Right forelimb (tissue), 1 donor: ENCODE measurements at places on chromosomes 3 and 15.

DNA sequence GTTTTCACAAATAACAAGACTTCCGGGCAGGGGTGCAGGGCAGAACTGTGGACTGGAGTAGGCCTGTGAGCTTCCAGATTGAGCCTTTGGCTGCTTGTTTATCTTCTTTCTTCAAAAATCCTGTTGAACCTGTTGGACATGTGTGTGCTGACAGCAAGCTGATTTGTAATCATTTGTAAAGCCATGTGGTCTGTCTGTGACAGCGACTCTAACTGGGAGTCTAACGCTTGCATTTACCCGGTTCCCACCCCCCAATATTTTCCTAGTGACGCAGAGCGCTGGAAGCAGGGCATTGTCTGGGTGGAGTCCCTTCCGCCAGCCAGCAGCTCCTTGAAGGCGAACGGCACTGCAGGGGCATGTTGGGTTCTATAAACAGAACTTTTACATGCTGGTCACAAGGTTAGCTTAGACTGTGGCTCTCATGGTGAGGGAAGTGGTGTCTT, 85.7 kb upstream of the MYZAP start:
- DNase-seq = no peak

DNA sequence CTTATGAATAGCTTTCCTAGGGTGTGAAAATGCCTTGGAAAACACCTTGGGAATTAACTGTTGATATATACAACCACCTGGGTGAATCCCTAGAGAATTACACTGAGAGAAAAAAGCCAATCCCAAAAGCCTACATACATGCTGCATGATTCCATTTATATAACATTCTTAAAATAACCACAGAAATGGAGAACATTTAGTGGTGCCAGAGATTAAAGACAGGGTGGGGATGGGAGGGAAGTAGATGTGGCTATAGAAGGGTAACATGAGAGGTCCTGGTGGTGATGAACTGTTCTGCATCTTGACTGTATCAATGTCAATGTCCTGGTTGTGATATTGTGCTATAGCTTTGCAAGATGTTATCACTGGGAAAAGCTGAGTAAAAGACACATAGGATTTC, 291.0 kb downstream of the CLSTN2 start:
- no peak for DNase-seq

- no peak for DNase-seq
Observed at GRCh38 chr15:85335193-85335942, 45.0 kb upstream of the AKAP13 start.

DNA sequence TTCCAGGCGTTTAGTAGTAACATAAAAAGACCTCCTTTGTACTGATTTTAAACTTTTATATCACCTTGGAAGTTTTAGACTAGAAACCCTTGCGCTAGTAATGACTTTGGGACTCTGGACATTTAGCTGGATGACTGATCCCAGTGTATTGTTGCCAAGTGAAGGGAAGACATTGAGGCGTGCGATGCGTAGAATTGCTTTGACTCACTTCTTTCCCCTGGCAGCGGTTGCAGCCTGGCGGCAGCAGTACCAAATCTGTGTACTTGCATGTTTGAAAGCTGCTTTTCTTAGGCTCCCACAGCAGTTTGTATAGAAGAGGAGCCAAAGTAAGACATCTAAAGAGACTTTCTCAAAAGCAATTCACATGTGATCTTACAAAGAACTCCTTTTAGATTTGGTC, 151.6 kb downstream of the BBX start:
- no peak for DNase-seq

- peak; percentile 96 for DNase-seq
Observed at GRCh38 chr15:70605606-70606410, 157.6 kb downstream of the UACA start.

- no peak for DNase-seq
Observed at GRCh38 chr15:40744815-40745152, 10.3 kb downstream of the RMDN3 start.

DNA sequence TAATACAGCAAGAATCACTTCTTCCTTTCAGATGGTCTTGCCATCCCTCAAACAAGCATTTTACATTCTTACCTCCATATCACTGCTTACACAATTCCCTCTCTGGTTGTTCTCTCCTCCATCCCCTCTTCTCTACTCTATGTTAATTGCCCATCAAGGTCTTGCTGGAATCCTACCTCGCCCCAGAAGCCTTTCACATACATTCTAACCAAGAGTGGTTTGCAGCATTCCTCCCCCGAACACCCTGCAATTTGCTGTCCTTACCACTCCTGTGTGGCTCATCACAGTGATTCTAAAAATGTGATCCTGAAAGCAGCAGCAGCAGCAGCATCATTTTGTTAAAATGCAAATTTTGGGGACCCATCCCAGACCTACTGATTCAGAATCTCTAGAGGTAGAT, 30.6 kb downstream of the TNIK start:
- DNase-seq = no peak

- DNase-seq = no peak
Observed at GRCh38 chr15:89085289-89085926, 2.8 kb upstream of the ABHD2 start.

DNA sequence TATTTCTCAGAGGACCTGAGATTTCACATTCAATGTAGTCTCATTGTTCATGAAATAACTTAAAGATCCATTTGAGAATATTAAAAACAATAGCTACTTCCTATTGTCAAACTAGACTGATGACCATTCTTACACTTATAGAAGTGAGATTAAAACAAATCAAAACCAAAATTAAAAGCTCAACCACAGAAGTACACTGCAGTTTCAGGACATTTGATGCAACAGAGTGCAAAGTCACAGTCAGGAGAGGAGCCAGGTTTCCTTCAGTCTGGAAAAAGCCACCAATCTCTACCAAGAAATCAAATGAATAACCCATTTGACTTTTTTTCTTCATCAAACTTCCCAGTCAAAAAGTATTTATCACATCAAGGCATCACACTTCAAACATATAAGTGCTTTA, 5.5 kb downstream of the CCPG1 start:
- no peak for DNase-seq
